ENCODE measurements at places on chromosomes 13 and 19.

DNA sequence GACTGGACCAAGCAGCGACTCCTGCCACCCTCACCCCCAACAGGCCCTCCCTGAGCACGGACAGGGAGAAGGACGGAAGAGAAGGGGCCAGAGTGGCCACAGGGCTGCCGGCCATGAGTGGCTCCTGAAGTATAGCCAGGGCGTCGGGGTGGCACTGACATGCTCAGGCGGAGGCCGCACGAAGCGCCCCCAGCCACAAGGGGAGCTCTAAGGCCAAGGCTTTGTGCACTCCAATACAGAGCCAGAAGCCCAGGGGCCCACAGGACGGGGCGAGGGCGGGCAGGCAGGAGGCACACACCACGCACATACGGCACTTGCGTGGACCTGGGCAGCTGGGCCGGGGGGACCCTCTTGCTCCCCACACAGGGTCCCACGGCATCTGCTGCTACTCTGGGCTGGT, 52.0 kb downstream of the KLF2 start:
- no peak for DNase-seq

DNA sequence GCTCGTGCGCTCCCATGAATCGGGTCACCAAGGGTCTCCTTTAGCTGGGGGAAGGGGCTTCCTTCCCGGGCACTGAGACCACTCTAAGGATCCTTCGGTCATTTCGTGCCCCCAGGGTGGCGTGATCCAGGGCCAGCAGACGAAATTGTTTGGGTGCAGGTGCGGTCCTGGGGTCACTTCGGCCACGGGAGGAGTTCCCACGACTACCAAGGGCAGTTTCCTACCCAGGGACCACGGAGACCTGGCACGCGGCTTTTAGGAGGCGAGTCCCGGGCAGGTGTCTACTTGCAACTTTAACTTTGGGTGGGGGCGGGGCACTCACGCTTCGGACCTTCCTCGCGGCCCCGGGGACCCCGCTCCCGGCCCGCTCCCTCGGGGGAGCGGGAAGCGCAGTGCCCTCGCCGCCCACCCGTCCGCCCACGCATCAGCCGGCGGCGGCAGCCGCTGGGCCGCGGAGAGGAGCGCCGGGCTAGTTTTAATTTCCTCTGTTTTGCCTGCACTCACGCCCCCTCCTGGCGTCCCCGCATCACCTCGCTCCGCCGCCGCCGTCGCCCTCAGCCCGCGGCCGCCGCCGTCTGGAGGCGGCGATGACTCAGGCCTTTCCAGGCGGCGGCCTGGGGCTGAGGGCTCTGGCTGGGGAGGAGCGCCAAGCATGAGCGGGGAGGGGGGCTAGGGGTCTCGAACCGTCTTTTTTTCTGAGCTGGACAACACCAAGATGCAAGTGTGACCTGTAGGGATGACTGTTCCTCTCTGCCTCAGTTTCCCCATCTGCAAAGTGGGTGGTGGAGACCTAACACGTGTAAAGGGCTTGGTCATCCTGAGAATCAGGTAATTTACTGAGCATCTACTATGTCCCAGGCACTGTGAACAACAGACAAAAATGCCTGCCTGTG, 21.8 kb downstream of the OLFM2 start:
- peak; percentile 82 for DNase-seq

GRCh38 chr13:93151277-93151676, 75.3 kb upstream of the GPC6 start:
- no peak for DNase-seq

DNA sequence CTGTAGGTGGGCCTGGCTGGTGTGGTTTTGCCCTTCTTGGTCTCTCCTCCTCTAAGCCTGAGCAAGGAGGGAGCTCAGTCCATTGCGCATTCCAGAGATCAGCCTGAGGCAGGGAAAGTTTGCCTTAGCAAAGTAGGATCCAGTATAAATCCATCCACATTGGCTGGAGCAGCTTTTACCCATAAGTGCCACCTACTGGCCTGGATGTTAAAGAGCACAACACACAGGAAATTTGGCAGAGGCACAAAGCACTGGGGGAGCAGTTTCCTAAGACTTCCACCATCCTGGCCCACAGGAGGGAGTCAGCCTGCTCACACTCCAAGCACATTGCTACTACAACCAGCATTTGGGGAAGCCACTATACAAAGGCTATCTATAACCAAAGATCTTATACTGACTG, 1124.2 kb downstream of the SLITRK1 start:
- peak; percentile 34 for DNase-seq

DNA sequence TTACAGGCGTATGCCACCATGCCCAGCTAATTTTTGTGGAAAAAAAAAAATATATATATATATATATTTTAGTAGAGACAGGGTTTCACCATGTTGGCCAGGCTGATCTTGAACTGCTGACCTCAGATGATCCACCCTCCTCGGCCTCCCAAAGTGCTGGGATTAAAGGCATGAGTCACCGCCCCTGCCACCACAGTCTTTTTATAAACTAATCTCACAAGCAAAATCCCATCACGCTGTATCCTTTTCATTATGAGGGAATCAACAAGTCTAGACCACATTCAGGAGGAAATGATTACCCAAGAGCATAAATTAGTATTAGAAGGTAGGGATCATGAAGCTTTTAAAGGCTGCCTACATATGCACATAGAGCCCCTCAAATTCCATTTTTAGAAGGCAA, 210.6 kb upstream of the NBEA start:
- DNase-seq, result no peak

- DNase-seq, result no peak
Observed at GRCh38 chr13:100842136-100842535, 167.5 kb upstream of the TMTC4 start.

- DNase-seq, result no peak
Observed at GRCh38 chr19:3661284-3662238, 35.0 kb upstream of the CACTIN start.

DNA sequence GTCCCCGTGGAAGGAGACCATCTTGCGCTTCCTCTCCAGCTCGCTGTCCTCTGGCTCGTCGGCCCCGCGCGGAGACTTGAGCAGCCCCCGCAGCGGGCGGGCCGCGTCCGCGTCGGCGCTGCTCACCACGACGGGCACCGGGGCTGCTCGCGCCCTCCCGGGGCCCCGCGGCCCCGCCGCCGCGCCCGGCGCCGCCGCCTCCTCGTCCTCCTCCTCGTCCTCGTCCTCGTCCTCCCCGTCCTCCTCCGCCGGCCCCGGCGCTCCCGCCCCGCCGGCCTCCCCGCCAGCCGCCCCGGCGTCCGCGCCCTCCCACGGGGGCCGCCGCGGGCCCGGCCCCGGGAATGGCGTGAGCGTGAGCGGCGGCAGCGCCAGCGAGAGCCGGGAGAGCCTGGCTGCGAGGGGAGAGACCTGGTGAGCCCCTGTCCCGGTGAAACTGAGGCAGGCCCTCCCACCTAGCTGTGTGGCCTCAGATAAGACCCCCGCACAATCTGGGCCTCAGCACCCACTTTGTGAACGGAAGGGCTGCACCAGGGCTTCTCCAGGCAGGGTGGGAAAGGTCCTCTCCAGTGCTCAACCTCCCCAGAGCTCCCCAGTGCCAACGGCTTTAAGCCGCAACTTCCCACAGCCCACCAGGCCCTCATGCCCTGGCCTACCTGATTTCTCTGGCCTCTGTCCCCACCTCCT, 17.8 kb downstream of the LMTK3 start:
- DNase-seq, result no peak

- DNase-seq, result no peak
Observed at GRCh38 chr19:7883796-7884570, 4.3 kb upstream of the LRRC8E start.

- DNase-seq, result no peak
Observed at GRCh38 chr13:39586151-39586550, 16.8 kb downstream of the LHFPL6 start.

GRCh38 chr13:99030326-99030725, 52.5 kb upstream of the DOCK9 start:
- no peak for DNase-seq

- peak; percentile 24 for DNase-seq
Observed at GRCh38 chr19:3338541-3339181, 27.7 kb upstream of the NFIC start.

GRCh38 chr19:35975608-35976214, 19.3 kb upstream of the SDHAF1 start:
- DNase-seq, result no peak

DNA sequence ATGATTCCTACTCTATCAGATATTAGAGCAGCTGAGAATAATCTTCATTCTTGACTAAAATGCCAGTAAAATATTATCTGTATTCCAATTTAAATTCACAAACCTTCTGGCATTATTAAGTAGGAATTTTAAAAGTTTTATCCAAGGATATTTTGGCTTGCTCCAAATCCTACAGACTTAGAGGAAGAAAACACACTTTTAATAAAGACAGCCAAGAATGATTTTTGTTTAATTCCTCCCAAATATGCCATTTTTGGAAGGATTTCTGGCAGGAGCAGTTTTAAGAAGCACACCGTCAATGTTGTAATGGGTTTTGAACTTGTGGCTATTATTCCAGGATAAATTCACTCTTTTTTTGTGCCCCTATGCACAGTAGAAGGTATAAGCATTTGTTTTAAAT, 355.1 kb downstream of the SLITRK5 start:
- DNase-seq, result no peak

DNA sequence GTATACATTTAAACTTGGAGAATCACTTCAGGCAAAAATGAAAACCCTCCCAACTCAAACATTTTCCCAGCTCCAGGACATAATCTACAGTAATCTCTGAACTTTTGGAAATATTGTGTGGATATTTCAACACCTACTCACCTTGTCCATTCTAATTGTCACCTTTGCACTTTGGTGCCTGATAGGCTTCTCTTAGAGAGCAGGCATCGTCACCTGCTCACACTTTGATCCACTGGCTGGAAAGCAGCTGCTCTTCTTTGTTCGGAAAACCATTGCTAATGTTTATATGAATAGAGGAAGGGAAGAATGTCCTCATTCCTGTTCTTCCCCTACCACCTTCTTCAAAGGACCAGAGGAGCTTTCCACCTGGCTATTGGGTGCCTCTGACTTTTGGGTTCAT, 411.2 kb downstream of the FGF9 start:
- DNase-seq, result no peak

- DNase-seq, result no peak
Observed at GRCh38 chr13:78084401-78084800, 165.8 kb upstream of the EDNRB start.

DNA sequence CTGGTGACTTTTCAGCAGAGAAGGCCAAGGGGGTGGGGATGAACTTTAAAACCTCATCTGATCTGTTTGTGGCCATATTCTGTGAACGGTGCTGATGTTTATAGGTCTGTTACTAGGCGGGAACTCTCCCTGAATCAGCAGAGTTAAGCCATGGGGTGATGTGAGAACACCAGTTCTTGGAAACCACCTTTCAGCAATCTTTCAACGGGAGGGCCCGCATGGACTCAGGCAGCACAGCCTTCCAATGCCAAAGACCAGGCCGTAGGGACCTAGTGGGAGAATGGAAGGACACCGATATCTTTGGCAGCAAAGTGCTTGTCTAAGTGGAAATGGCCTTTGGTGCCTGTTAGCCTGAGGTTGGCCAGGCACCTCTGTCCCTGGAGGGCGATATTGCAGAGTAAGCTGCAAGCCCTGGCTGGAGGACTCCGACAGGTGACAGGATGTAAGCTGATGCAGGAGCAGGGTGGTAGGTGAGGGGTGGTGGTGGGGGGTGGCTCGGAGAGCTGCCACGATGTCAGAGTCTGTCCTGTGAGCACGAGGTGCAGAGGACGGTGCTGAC, 57.0 kb downstream of the ERCC5 start:
- no peak for DNase-seq

DNA sequence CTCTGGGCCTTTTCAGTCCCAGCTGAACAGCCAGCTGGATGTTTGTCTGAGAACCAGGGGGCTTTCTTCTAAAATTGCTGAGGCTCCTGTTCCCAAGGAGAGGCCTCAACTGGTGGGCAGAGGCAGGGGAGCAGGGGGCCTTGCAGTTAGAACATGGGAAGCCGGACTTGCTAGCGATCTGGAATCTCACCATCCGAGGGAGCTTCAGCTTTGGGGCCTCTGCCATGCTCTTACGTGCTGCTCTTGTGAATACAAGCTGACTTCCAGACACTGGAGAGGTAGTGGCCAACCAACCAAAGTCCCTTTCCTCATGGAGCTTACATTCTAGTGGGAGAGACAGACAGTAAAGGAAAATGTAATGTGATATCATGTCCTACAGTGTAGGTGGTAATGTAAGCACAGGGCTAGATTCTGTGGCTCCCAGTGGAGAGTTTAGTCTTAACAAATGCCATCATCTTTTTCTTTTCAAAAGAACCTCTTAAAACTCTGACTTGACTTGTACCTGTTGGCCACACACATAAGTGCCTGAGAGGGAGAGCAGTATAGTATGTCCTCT, 22.2 kb downstream of the SHISA2 start:
- no peak for DNase-seq
